Stimulated activated CD8-positive, alpha-beta memory T cell treated with anti-CD3 and anti-CD28 coated beads, Interleukin-7, amount 100 ng/mL, for 24 hours (primary cell): ENCODE measurements at places on chromosomes 3 and 15.

- DNase-seq: no peak
Observed at GRCh38 chr15:76978522-76979330, 16.2 kb upstream of the PSTPIP1 start.

DNA sequence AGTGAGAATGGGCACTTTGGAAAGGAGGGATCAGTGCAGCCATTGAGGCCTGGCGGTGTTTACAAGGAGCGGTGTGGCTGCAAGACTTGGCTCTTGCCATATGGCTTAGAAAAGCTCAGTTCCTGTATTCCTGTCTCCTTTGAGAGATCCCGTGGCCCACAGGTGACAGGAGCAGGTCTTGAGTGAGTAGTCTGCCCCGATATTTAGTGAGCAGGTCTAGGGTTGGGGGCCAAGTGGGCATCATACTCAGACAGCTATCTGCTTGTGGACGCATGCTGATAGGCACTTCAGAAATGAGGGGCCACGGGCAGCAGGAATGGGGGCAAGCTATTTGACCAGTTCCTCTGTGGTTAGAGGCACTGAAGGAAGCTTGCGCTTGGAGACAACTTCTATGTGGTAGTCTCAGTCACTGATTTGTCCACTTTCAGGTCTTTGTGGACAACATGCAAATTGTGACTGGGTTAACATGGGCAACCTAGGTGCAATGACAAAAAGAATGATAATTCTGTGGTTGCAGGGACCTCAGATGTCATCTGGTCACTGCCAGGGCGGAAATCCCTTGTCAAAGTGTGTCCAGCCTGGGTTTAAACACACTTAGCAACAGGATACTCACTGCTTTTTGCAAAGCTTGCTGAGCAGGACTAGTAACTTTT lies 1.1 kb downstream of the TMED3 start:
- DNase-seq: no peak

GRCh38 chr3:129121016-129121791 lies 400 bp downstream of the RAB43 start:
- peak; percentile 27 for DNase-seq

DNA sequence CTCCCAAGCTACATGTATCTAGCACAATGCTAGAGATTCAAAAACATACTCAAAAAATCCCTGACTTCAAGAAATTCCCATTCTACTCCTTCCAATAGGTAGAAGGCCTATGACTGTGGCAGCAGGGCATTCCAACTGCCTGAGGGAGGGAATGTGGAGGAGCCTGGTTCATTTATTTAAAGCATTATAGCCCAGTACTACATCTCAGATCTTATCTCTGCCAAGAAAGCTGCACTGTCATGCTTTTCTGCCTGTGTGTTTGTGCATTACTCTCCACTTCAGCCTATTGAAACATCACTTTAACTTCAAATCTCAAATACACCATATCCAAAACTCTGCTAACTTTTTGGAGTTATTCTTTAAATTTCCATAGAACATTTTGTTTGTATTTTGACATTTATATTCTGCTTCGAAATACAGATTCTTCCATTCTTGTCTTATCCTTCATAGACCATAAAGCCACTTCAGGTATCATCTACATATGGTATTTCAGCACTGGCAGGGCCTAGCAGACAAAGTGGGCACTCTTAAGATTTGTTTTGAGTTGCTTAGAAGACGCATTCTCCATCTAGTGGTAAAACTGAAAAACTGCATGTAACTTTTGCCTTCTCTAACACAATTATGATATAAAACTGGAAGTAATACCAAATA lies 59.1 kb upstream of the NEDD4 start:
- no peak for DNase-seq

GRCh38 chr15:70098461-70099166 lies 897 bp upstream of the TLE3 start:
- no peak for DNase-seq

DNA sequence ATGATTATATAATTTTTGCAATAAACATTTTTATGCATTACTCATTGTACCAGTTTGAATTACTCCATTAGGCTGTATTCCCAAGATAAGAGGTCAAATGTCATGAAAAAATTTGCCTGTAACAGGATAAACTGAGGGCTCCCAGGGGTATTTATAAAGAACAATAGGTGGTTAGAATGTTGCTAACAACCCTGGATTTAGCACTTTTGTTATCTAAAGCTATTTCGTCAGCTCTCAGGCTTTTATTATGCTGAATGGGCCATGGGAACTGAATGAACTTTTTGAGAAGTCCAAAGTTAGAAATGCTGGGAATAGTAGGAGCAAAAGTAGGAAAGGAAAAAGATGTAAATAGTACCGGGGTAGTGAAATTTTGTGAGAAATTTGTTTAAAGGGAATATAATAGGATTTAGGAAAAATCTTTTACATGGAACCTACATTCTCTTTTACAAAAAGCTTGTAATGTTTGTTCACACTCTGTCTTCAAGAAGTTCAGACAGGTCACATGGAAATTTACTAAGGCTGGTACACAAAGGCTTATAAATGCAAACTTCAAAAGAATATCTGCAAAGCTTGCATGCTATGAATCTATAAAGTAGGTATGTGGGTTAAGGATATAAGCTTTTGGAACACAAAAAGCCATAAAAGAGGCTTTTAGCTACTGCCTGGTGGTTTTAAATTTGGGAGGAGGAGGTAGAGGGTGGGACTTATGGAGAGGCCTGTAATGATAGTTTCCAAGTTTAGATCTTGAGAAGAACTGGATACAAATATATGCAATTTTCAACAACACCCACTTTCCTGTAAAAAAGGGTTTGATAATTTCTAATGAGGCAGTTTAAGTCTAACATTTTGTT lies 445.8 kb upstream of the NAALADL2 start:
- no peak for DNase-seq

DNA sequence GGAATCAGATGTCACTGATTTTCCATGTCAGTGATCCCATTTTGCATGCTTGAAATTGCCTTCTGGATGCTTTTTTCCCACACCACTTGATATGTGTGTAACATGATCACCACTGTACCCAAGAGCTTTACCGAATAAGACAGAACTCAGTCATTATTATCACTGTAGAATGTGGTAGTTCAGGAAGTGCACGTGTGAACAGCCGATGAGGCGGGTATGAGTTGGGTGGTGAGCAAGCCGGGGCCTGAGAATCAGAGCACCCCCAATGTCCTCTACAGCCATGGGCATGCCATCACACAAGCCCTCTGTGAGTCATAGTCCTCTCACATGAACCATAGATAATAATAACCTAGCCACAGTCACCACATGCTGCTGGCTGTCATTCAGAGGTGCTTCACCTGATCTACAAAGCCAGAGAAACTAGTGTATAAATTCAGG lies 470.8 kb downstream of the SOX2 start:
- DNase-seq: no peak

DNA sequence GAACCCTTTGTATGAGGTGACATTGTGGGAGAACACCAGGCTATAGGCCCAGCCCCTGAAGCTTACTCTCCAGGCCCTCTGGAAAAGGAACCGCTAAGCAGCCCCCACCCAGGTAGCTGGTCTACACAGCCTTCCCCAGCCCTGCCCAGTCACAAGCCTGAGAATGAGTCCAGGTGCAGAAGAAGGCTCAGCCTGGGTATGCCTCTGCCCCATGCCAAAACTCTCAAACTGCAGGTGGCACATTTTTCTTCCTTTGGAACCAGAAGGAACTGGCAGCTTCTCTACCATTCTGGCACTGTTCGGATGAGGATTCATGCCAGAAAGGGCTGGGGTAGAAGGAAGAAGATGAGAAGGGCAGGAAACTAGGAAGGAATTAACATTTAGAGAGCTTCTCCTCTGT lies 23.7 kb upstream of the TBC1D21 start:
- no peak for DNase-seq

- DNase-seq: no peak
Observed at GRCh38 chr3:34367521-34367920, 569.1 kb downstream of the PDCD6IP start.
